ENCODE measurements at places on chromosomes 3 and 15.

DNA sequence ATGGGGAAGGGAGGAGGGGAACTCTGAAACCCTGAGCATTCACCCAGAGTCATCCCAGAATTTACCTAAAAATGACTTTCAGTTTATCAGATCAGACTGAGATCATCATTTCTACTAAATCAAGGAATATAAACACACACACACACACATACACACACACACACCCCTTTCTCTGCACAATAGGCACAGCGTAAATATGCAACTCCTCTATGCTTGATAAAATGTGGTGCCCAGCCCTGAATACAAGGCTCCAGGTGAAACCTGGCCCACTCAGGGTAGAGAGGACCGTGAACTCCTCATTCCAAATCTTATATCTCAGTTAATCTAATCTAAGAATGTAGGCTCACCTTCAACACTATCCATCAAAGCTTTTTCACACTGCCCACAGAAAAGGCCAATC, 31.8 kb upstream of the SEC22A start:
- DNase-seq, result no peak

DNA sequence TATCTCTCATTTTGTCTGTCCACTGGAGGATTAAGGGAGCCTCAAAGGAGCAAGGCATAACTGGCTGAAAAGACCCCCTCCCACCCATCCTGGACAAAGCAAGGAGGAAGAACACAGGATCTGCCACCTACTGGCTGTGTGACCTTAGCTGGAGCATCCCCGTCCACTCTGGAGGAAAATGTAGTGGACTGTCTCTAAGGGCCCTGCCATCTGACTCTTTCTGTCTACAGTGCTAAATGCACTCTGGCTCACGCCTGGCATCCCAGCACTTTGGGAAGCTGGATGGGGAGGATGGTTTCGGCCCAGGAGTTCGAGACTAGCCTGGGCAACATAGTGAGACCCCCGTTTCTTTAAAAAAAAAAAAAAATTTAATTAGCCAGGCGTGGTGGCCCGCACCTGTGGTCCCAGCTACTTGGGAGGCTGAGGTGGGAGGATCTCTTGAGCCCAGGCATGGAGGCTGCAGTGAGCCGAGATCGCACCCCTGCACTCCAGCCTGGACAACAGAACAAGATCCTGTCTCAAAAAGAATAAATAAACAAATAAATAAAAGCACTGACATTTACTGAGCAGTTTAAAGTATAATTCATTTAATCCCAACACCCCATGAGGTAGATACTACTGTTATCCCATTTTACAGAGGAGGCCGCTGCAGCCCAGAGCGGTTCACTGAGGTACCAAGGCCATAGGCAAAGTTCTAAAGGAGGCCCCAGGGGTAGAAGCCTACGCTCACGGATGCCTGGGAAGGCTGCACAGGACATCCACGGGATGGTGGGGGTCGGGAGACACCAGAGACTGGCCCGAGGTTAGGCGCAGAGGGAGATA, 1.1 kb downstream of the TBC1D2B start:
- DNase-seq, result no peak

DNA sequence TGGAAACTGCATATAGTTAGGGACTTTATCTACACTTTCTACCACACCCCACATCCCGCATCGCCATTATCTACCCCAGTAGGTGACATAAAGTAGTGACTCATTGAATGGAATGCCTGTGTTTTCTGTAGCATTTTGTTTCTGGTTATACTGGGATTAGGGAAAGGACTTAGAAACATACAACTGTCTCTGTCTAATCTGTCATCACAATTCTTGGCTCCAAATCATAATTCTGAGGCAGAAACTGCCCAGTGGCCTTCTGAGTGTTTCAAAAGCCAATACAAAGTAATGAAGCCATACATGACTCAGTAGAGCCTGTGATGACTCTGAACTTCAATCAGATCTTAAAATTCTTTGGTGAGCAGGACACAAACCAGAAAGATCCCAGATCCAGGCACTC, 115.7 kb upstream of the CHRM5 start:
- no peak for DNase-seq

- DNase-seq, result no peak
Observed at GRCh38 chr3:32870373-32871095, 52.7 kb downstream of the TRIM71 start.

- DNase-seq, result no peak
Observed at GRCh38 chr3:32309654-32310242, 71.3 kb downstream of the CMTM8 start.

GRCh38 chr3:112984485-112984884, 6.3 kb upstream of the GTPBP8 start:
- DNase-seq, result no peak

- no peak for DNase-seq
Observed at GRCh38 chr3:9870978-9871377, 9.1 kb downstream of the CIDEC start.

Data from inflammatory macrophage (primary cell).